Stimulated activated CD8-positive, alpha-beta memory T cell treated with anti-CD3 and anti-CD28 coated beads, Interleukin-7, amount 100 ng/mL, for 1 hour (primary cell): ENCODE measurements at places on chromosomes 1 and 21.
A peak's percentile ranks its signal among the peaks of the same experiment; 100 is the strongest.

- DNase-seq, result no peak
These were observed 32.7 kb downstream of the ASH1L start for GRCh38 chr1:155529929-155530328.

GRCh38 chr1:11037740-11038182 is 9.3 kb downstream of the MASP2 start:
- peak; percentile 86 for DNase-seq

DNA sequence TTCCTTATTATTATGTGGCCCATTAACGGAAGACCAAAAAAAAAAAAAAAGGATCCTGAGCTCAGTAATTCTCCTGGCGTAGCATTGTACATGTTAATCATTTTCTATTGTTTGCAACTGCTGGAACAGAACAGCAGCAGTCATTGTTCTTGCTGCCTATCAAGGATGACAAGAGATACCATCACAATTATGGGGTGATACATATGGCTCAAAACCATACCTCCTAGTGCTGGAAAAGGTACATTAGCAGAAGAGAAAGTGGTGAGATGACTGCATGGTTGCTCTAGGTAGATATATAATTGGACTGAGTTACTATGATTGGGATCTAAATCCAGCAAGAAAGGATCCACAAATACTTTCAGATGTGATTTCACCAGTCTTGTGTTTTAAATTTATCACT is 13.3 kb upstream of the TLR5 start:
- no peak for DNase-seq

DNA sequence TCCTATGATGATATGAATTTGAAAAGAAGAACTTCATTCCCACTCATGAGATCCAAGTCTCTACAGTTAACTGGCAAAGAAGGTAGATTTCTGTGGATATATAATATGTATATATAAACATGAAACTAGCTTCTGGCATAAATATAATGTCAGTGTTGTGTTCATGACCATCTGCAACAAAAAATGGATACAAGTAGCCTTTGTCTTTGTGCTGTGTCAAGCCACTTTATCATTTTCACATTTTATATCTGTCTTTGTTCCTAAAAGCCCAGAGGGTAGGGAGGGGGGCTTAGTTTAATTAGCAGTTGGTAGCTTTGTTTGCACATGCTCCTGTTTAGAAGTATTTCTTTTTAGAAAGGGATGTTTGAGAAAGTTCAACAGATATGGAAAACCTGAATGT is 56.2 kb upstream of the FASLG start:
- DNase-seq, result no peak

DNA sequence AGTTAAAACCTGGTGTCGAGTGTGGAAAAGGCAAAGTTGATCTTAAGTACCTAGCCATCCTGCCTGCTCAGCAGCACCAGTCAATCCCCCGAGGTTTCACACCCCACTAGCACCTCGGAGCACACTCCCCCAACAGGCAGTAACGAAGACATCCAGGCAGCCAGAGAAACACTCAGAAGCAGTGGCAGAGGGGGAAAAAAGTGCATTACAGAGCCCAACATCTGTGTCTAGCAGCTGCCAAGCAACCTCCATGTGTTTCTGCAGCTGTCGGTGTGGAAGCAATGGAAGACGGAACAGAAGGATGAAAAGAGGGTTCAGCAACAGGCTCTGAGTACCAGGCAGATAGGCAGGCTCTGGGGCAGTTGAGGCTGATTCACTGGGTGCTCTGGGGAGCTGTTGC is 73.4 kb upstream of the PROX1 start:
- DNase-seq, result no peak
